ENCODE measurements at places on chromosomes 2 and 18. TPM values are rescaled to one million over a fixed set of nuclear protein-coding genes. Genes with fewer than 3 reads are reported as not detected.
A peak's percentile ranks its signal among the peaks of the same experiment; 100 is the strongest.

GRCh38 chr2:149686136-149687051 is 98.8 kb upstream of the MMADHC start:
- H3K27ac ChIP-seq: no peak overlapping the region
- H3K36me3 ChIP-seq: no peaks in the 10 kb centered on the region
- no peaks in the 10 kb centered on the region for H3K4me1 ChIP-seq
- no peak overlapping the region for H3K4me3 ChIP-seq
- peak; percentile 16 for DNase-seq
- no peaks in the 10 kb centered on the region for H3K27me3 ChIP-seq

GRCh38 chr2:9950521-9951271 is 797 bp upstream of the GRHL1 start:
- H3K4me3 ChIP-seq: peak overlapping the region; percentile 82
- peak overlapping the region; percentile 70 for H3K27ac ChIP-seq
- DNase-seq: peak; percentile 29

DNA sequence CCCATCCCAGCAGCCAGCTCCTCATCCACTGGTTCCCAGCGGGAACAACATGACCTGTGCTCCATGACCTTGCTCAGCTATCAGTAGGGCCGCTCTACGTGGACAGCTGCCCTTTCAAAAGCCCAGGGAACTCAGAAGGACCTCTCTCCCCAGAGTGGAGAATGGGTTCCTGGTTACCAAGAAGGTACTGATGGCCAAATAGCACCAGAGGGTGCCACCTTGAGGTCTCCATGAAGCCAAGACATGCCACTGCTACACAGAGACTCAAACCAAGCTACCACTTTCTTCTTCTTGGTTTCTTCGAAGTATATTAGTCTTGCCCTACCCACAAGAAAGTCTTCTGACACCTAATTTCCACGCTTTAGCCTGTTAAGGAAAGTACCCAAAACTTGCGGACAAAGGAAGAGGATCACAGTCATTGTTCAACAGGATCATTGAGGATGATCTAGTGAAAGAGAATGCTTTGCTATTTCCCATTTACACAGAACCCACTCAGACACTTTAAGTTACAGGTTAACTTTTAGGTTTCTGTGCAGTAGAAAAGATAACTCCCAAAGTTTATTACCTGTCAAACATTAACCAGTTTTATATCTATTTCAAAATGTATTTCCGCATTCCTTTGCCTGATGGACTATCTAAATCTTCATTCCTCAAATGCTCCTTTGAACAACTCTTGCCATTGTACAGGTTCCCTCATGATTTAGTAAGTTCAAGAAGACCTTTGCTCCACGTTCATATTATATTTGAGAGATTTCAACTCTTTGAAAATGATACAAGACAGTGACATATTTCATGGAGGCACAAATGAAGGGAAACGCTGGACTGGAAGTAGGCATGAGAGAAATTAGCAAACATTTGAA is 102.2 kb downstream of the ALPK2 start:
- H3K4me1 ChIP-seq: no peaks in the 10 kb centered on the region
- H3K27me3 ChIP-seq: no peaks in the 10 kb centered on the region
- DNase-seq: no peak
- peaks cover 13% of the 10 kb centered on the region for H3K36me3 ChIP-seq
- no peak overlapping the region for H3K27ac ChIP-seq

- H3K36me3 ChIP-seq: no peaks in the 10 kb centered on the region
- H3K4me3 ChIP-seq: no peak overlapping the region
- H3K4me1 ChIP-seq: peaks cover 17% of the 10 kb centered on the region
These were observed 5.2 kb downstream of the CCBE1 start for GRCh38 chr18:59691996-59692395.

DNA sequence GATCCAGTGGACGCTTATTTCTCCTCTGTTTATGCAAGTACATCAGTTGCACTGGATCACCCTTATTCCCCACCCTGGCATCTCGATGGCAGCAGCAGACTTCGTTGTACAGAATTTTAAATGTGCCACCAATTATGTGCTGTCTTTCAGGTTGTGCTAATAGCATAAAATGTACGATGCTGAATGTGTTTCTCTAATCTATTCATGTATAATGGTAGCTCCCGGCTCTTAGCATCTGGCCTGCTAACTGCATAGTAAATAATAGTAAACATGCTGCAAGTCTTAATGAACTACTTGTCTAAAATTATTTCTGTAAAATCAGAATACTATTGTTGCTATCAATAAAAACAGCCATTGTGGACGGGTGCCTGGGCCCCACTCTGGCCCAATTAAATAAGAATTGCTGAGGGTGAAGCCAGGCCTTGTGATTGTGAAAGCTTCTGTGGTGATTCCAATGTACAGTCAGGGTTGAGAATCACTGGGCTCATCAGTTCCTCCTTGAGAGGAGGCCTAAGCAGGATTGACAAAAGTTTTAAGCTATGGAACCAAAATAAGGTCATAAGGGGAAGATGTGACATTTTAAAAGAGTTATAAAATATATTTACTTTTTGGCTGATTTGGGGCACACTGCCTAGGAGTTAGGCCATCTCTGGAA is 14.4 kb upstream of the MYO3B start:
- H3K36me3 ChIP-seq: no peaks in the 10 kb centered on the region
- peaks cover 36% of the 10 kb centered on the region for H3K27me3 ChIP-seq
- no peak for DNase-seq
- H3K4me1 ChIP-seq: no peaks in the 10 kb centered on the region
- H3K27ac ChIP-seq: no peak overlapping the region

GRCh38 chr18:11541179-11541578 is 68.2 kb upstream of the SLC35G4 start:
- H3K36me3 ChIP-seq: no peaks in the 10 kb centered on the region
- H3K4me1 ChIP-seq: no peaks in the 10 kb centered on the region
- DNase-seq: no peak

DNA sequence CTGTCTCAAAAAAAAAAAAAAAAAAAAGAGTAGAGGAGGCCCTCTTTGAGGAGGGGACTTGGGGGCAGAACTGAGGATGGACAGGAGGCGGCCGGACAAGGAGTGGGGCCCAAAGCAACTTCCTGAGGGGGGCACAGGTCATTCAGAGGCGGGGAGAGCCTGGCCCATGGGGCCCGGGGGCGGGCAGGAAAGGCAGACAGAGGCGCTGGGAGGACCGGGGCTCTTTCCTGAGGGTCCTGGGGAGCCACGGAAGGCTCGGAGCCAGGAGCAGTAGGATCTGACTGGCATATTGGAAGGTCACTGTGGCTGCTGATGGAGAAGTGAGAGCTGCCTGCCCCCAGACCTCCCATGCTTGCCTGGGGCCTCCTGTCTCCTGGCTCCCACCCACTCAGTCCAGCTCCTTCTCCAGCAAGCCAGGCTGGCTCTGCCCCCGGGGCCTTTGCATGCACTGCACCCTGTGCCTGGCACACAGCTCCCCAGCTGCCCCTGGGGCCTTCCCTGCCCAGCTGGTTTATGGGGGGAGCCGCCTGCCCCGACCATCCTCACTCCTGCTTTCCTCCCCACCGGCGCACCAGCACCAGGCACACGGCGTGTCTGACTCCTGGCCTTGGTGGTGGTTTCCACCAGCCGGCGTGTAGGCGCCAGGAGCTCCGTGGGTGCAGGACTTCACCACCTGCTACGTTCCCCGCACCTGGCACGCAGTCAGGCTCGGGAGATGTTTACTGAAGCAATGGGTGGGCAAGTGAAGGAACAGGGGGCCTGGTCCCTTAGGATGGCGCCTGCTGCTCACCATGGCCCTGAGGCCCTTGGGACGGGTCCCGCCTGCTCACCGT is 5.6 kb downstream of the ESPNL start:
- H3K27ac ChIP-seq: no peak overlapping the region
- no peaks in the 10 kb centered on the region for H3K36me3 ChIP-seq
- peaks cover 16% of the 10 kb centered on the region for H3K27me3 ChIP-seq
- peaks cover 6% of the 10 kb centered on the region for H3K4me1 ChIP-seq
- no peak for DNase-seq
- H3K4me3 ChIP-seq: no peak overlapping the region

GRCh38 chr2:37232131-37232933 is 874 bp downstream of the NDUFAF7 start:
- peak overlapping the region; percentile 92 for H3K4me3 ChIP-seq
- no peak for DNase-seq
- peaks cover 17% of the 10 kb centered on the region for H3K36me3 ChIP-seq
- peaks cover 56% of the 10 kb centered on the region for H3K4me1 ChIP-seq

GRCh38 chr2:68833162-68833561 is 38.0 kb downstream of the BMP10 start:
- DNase-seq: no peak
- H3K4me3 ChIP-seq: no peak overlapping the region
- H3K36me3 ChIP-seq: no peaks in the 10 kb centered on the region
- no peaks in the 10 kb centered on the region for H3K27me3 ChIP-seq
- H3K27ac ChIP-seq: peak overlapping the region; percentile 83

The SERPINB5 gene
- total RNA-seq: not detected

DNA sequence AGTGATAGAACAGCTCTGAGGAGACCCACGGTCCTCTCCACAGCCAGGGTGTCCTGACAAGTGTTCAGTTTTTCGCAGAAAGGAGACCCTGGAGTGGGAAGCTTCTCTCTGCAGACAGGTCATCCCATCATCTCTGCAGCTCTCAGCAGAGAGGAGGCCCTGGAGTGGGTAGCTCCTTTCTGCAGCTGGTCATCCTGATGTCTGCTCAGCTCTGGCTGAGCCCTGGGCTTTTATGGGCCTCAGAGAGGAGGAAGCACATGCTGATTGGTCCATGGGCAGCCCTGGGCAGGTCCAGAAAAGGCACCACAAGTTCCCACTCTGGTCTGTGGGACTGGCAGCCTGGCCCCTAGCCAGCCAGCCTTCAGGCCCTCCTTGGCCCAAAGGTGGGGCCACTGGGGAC is 72.3 kb upstream of the ST3GAL5 start:
- peaks cover 33% of the 10 kb centered on the region for H3K27me3 ChIP-seq
- peaks cover 9% of the 10 kb centered on the region for H3K4me1 ChIP-seq
- no peaks in the 10 kb centered on the region for H3K36me3 ChIP-seq
- DNase-seq: no peak
- no peak overlapping the region for H3K27ac ChIP-seq

The RESP18 gene
- not detected for total RNA-seq

The ASB3 gene
- 11.4 TPM for total RNA-seq

The CRYGB gene
- total RNA-seq: not detected

DNA sequence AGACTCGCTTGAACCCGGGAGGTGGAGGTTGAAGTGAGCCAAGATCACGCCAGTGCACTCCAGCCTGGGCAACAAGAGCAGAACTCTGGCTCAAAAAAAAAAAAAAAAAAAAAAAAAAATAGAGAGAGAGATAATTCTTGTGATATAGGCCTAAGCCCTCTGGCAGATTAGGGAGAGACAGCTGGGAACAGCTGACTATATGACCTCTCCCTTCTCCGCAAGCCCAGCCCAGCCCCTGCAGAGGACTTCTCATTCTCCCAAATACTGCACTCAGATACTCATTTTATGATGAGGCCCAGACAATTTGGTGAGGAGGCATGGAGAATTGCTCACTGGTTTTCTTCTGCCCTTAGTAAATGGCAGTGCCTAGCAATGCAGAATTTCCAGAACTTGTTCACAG is 262.0 kb downstream of the HAUS1 start:
- no peaks in the 10 kb centered on the region for H3K36me3 ChIP-seq
- DNase-seq: no peak
- no peaks in the 10 kb centered on the region for H3K27me3 ChIP-seq

- DNase-seq: no peak
- H3K4me3 ChIP-seq: no peak overlapping the region
- H3K4me1 ChIP-seq: no peaks in the 10 kb centered on the region
- no peak overlapping the region for H3K27ac ChIP-seq
- H3K36me3 ChIP-seq: no peaks in the 10 kb centered on the region
These were observed 561.2 kb upstream of the CNTNAP5 start for GRCh38 chr2:123463886-123464285.

DNA sequence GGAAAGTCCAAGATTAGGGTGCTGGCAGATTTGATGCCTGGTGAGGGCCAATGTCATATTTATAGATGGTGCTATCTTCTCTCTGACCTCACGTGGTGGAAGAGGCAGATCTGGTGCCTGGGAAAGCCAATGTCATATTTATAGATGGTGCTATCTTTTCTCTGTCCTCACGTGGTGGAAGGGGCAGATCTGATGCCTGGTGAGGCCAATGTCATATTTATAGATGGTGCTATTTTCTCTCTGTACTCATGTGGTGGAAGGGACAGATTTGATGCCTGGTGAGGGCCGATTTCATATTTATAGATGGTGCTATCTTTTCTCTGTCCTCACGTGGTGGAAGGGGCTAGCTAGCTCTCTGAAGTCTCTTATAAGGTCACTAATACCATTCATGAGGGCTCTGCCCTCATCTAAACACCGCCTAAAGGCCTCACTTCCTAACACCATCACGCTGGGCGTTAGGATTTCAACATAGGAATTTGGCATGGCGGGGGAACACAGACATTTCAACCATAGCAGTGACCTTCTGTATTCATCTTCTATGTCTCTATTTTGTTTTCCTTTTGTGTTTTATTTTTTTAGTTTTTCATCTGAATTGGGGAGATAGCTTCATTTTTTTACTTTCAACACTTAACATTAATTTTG is 278.4 kb downstream of the SPAG16 start:
- no peak overlapping the region for H3K4me3 ChIP-seq
- no peaks in the 10 kb centered on the region for H3K36me3 ChIP-seq

DNA sequence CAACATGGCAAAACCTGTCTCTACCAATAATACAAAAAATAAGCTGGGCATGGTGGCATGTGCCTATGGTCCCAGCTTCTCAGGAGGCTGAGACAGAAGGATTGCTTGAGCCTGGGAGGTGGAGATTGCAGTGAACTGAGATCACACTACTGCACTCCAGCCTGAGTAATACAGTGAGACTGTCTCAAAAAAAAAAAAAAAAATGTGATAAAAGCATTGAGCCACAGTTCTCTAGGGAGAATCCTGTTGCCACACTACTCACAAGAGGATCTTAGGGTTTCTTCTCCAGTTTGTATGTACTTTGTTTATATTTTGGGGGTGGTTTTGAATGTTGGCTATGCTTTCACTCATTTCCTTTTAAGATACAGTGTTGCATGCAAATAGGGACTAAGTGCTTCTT is 62.0 kb downstream of the TMEM185B start:
- no peaks in the 10 kb centered on the region for H3K4me1 ChIP-seq
- DNase-seq: no peak
- H3K27ac ChIP-seq: no peak overlapping the region
- peaks cover 18% of the 10 kb centered on the region for H3K36me3 ChIP-seq
- H3K27me3 ChIP-seq: no peaks in the 10 kb centered on the region

DNA sequence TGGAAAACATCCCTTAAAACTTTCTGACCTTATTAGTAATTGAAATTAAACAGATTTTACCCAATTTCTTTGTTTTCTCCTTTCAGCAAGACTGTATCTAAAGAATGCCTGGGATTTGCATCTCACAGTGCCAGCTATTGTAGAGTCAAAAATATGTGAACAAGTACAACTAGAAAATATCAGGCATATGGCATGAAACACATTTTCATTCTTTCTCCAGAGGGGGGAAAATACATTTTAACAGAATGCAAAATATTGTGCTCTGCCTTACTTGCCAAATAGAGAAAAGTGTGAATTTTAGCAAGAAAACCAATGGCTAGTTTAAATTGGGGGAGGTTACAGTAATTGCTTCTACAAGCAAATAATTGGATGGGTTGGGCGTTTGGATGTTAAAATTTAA is 366.6 kb upstream of the FIGN start:
- H3K27ac ChIP-seq: no peak overlapping the region
- no peaks in the 10 kb centered on the region for H3K36me3 ChIP-seq
- H3K4me1 ChIP-seq: no peaks in the 10 kb centered on the region
- DNase-seq: no peak
- H3K27me3 ChIP-seq: no peaks in the 10 kb centered on the region
- no peak overlapping the region for H3K4me3 ChIP-seq

The CD8A gene
- total RNA-seq: 0.63 TPM

GRCh38 chr2:197304556-197305011 is 6.0 kb downstream of the ANKRD44 start:
- no peak for DNase-seq
- no peaks in the 10 kb centered on the region for H3K27me3 ChIP-seq

The GKN2 gene
- not detected for total RNA-seq
